ENCODE measurements at places on chromosomes 13 and 19. TPM values are rescaled to one million over a fixed set of nuclear protein-coding genes. Genes with fewer than 3 reads are reported as not detected.

GRIK5 gene
- total RNA-seq = 0.33 TPM

FREM2 gene
- total RNA-seq = 2.9 TPM

CNN1 gene
- total RNA-seq = 2.7 TPM

RHPN2 gene
- 0.66 TPM for total RNA-seq

HTR2A gene
- total RNA-seq = 0.66 TPM

N4BP2L1 gene
- total RNA-seq = 33.1 TPM

All from subcutaneous adipose tissue (tissue), 4 donors.